Amygdala (tissue), 56 donors: ENCODE measurements at places on chromosomes 12 and 14.

DNA sequence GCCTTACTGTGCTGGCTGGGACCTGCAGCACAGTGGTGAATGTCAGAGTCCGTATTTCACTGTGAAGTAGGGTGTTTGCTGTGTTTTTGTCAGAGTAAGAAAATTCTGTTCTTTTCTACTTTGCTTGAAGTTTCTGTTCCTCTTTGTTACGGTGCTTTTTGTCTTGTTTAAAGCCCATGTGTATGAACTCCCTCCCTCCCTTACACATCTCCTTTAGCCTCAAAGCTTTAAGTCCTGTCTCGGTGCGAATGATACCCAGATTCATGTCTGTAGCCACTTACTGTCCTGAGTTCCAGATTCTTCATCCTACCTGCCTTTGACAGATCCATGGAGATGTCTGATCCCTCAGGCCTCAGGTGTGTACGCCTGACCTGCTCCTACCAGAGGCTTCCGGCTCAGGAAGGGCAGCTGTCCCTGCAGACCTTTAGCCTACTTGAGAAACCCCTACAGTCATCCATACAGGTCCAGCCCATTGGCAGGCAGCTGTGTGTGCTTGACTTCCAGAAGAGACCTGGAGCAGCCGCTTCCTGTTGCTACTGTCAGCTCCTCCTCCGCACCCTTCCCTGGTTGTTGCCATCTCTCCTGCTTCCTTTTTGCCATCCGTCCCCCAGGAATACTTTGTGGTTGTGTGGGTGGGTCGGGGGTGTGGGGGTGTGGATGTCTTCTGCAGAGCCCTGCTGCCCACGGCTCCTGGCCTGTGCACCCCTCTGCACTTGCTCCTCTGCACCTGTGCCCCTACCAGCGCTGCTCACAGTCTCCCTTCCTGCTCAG, 72.9 kb downstream of the DDX51 start:
- DNase-seq: no peak

DNA sequence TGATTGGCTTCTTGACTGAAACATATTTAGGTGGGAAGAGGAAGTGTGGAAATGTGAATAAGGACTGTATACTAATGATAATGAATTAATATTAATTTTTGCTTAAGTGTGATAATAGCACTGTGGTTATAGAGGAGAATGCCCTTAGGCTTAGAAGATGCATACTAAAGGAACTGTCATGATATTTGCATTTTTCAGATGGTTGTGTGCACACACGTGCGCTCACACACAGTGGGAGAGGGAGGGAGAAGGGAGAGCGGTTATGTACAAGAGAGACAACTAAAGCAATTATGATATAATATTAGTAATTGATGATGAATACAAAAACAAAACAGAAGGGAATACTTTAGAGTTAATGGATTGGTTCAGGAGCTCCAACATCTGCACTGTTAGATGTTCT, 54.2 kb downstream of the RCOR1 start:
- DNase-seq: no peak

DNA sequence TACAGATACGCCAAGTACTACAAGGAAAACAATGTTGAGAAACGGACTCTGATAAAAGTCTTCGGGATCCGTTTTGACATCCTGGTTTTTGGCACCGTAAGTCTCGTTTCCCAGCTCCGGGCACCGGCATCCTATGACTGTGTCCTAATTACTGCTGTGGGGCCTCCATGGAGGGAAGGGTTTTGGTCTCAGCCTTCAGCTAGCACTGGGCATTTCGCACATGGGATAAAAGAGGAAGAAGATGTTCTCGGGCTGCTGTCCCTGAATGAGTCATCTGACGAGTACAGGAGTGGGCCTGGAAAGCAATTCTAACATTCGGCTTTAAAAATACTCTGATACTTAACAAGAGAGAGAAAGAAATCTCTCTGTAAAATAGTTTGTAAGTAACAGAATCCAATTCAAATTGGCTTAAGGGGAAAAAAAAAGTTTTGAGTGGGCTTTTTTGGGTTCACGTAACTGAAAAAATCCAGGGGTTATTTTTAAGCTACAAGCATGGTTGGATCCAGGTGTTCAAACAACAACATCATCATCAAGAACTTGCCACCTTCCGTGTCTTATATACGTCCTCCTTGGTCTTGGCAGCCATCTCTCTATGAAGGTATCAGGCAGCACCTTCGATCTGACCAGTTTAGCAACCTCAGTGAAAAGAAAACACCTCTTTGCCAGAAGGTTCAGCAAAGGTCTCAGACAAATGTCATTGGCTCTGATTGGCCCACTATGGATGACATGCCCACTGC, 34.4 kb upstream of the P2RX4 start:
- DNase-seq: peak; percentile 8

- no peak for DNase-seq
Observed at GRCh38 chr14:22569106-22569736, 19.8 kb downstream of the DAD1 start.

DNA sequence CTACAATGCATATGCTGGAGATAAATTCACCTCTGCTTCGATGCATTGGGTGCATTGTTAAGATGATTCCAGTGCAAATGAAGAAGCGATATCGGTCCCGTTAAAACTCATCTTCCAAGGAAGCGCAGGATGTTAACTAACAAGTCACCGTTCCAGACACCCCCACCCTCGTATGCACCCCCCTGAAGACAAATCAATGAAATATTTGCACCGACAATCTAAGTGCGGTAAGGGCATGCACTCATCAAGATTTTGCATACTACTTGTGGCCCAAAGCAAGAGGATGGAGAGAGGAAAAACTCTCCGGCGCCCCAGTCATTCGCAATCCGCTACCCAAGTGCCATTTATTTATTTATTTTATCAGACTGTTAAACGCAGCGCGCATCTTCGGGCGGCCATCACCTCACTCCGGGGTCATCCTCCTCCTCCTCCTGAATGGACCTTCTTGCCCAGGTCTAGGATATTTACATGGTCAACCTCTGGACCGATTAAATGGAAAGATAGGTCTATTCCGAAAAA, 1.2 kb downstream of the NOVA1 start:
- peak; percentile 10 for DNase-seq

DNA sequence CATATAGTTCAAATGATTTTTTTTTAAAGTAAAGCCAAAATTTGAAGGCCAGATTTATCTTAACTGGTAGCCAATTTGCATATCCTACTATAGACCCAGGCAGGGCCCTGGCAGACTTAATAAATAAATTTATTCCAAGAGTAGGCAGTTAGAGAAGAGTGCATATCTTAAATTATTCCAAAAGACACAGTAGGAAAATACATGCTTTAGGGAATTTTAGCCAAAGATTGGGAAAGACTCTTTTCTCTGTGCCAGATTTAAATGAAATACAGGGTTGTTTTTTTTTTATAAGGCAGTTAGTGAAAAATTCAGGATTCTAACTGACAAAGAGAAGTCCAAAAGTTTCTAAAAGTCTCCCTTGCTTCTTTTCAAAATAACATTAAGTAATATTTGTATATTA, 65.5 kb downstream of the ST8SIA1 start:
- DNase-seq: no peak

DNA sequence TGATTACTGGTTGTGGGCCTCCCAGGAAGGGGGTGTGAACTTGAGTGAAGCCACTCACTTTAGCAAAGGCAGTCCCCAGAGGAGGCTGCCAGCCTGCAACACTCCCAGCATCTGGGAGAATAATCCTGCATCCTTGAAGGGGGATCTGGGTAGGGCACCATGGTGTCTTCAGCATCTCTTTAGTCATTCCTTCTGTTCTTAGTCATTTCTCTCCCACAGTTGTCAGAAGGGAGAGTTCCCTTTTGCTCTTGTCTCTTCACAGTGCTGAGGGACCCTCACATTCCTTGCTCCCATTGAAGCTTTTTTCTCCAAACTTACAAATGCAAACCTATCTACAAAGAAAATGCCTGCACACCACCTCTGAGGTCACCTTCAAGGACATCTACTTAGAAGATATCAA, 48.1 kb upstream of the CIT start:
- DNase-seq: no peak

DNA sequence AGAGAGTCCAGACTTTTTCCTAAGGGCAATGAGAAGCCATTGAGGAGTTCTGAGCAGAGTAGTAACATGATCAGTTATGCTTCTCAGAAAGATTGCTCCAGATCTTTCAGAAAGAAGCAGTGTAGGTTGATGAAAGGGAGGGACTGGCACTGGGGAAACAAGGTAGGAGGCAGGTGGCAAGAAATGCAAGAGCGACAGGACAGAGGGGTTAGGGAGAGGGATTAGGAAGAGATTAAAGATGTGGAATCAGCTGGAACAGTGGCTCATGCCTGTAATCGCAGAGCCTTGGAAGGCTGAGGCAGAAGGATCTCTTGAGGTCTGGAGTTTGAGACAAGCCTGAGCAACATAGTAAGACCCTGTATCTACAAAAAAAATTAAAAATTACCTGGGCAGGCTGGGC, 3.4 kb downstream of the CDCA3 start:
- no peak for DNase-seq

DNA sequence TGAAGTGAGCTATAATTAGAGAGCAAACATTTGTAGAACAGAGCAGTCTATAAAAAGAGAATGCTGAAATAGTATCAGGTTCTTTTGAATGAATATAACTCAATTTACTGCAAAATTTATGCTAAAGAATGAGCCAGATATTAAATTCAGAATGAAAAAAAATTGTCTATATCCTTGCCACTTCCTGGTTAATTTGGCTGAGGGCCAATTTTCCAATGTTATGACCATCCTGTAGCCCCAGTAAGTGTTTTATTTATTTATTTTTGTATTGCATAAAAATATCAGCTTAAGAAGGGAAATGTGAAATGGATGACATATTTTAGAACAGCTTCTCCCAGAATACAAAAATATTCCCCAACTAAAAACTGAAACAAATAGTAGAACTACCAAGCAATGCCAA, 263.4 kb downstream of the SOX5 start:
- no peak for DNase-seq

DNA sequence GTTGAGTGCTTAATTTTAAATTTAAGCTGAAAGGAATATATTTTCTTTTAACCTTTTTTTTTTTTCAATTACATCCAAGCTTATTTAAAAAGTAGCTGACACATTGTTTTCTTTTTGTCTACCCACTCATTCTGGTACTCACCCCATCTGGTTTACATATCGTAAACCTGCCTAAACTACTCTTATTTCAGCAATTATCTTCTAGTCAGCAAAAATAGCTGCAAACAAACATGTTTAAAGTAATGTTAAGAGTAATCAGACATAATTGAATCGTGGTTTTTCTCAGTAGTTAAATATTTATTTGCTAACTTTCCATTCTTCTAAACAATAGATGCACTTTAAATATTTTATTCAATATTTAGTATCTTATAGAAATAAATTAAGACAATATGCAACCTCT, 492.7 kb upstream of the MGAT4C start:
- DNase-seq: no peak
